Parietal lobe (tissue), 2 donors: ENCODE measurements at places on chromosomes 2 and 18. TPM values are rescaled to one million over a fixed set of nuclear protein-coding genes. Genes with fewer than 3 reads are reported as not detected.

The KCNIP3 gene
- 15.3 TPM for total RNA-seq

The SNED1 gene
- total RNA-seq: 5.6 TPM

The CAVIN2 gene
- 2.2 TPM for total RNA-seq

The KANSL3 gene
- 66.0 TPM for total RNA-seq

The RAB6C gene
- total RNA-seq: 0.63 TPM

The TUBA3E gene
- not detected for total RNA-seq
